Esophagus squamous epithelium (tissue), 5 donors: ENCODE measurements at places on chromosomes 11 and 22.

GRCh38 chr11:85751724-85752123 lies 59.2 kb downstream of the SYTL2 start:
- H3K4me1 ChIP-seq: peaks cover 10% of the 10 kb centered on the region
- peak overlapping the region; percentile 27 for H3K27ac ChIP-seq
- H3K36me3 ChIP-seq: no peaks in the 10 kb centered on the region
- no peak for DNase-seq

DNA sequence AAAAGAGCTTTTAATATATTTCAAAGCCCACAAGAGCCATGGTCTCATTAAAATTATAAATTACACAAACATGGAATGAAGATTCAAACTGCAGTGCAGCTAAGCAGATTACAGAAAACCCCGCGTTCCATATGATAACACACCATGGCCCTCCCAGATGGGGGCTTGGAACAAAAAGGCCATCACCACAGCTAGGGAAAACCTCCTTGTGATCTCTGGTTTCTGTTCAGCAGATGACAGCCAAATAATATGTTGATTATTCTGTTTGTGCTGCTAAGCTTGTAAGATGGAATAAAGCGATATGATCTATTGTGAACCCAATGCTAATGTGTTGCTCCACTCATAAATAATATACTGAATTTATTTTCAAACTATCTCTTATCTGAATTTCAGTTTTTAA lies 28.5 kb downstream of the IMMP1L start:
- no peak for DNase-seq
- no peaks in the 10 kb centered on the region for H3K4me1 ChIP-seq
- no peaks in the 10 kb centered on the region for H3K36me3 ChIP-seq
- H3K27ac ChIP-seq: no peak overlapping the region
- no peak overlapping the region for H3K4me3 ChIP-seq

- H3K36me3 ChIP-seq: no peaks in the 10 kb centered on the region
- no peak for DNase-seq
- no peak overlapping the region for H3K4me3 ChIP-seq
- H3K4me1 ChIP-seq: no peaks in the 10 kb centered on the region
- H3K27me3 ChIP-seq: no peaks in the 10 kb centered on the region
Observed at GRCh38 chr11:108319541-108320145, 96.8 kb downstream of the ATM start.

DNA sequence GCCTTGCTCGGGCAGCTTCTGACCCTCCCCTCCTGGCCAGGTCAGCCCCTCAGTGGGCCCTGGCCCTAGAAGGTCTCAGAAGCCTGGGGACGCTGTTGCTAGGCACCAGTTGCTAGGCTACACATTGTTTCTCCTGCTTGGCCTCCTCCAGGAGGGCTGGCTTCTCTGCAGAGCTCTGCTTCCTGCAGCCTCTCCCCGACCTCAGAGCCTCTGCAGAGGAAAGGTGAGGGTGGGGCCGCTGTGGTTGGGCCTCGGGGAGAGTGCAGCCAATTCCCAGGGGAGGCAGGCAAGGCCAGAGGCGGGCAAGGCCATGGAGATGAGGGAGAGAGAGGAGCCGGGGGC lies 27.6 kb upstream of the LRRC10B start:
- no peak overlapping the region for H3K4me3 ChIP-seq
- no peaks in the 10 kb centered on the region for H3K27me3 ChIP-seq
- H3K36me3 ChIP-seq: no peaks in the 10 kb centered on the region
- H3K27ac ChIP-seq: no peak overlapping the region

DNA sequence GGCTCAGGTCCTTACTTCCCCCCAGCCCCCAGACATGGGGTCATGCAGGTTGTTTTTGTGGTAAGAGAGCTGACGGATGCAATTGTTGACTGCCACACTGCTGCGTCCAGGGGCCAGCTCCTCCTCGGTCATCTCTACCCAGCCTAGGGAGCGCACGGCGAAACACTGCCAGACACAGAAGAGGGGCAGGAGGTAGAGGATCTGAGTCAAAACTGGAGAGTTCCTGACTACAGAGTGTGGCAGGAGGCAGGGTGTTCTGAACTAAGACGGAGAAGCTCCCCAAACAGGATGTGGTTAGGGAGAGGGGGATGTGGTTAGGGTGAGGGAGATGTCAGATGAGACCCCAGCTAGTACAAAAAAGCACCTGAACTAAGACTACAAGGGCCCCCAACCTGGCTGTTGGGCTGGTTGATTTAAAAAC lies 12.3 kb downstream of the SMPD1 start:
- H3K36me3 ChIP-seq: peaks cover 47% of the 10 kb centered on the region
- no peak for DNase-seq
